ENCODE measurements at places on chromosomes 4 and X. TPM values are rescaled to one million over a fixed set of nuclear protein-coding genes. Genes with fewer than 3 reads are reported as not detected.

Gene AR
- total RNA-seq = not detected

Gene MAGEA12
- total RNA-seq = not detected

Gene MAN2B2
- total RNA-seq = 14.0 TPM

Gene SLC6A14
- total RNA-seq = not detected

Gene AMBN
- total RNA-seq = not detected

Gene CXCL9
- total RNA-seq = 0.10 TPM

Measured in activated T-helper 1 cell treated with anti-CD3 and anti-CD28 coated beads, Interleukin-12 subunit alpha, Interleukin-12 subunit beta, Interleukin-2, Interleukin-4 antibody, amounts not matched to agents 30 ng/mL and 10 ng/mL and 1 ng/mL, durations not matched to agents 14 hours and 24 hours and 36 hours (primary cell).